Upper lobe of right lung (tissue), 1 donor: ENCODE measurements at places on chromosomes 16 and 17. TPM values are rescaled to one million over a fixed set of nuclear protein-coding genes. Genes with fewer than 3 reads are reported as not detected.

DNA sequence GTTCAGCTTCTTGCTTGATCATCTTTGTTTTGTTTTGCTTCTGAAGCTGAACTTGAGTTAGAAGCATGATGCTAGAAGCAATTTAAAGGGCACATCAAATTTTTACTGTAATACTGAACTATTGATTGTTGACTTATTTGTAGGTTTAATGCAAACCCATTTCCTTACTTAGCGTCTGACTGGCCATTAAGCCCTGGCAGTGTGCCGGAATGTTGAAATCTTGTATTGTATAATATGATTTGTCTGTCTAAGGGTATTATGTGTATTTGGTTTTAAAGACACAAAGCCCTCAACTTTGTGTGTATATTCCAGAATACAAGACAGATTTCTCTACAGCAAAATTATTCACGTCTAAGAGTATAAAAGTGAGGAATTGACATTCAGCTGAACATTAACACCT, 39.7 kb downstream of the NUP93 start:
- H3K36me3 ChIP-seq = no peaks in the 10 kb centered on the region
- no peak for DNase-seq
- H3K27me3 ChIP-seq = no peaks in the 10 kb centered on the region

- H3K27me3 ChIP-seq = no peaks in the 10 kb centered on the region
- no peak for DNase-seq
- H3K4me3 ChIP-seq = no peak overlapping the region
- no peak overlapping the region for H3K27ac ChIP-seq
- peaks cover 12% of the 10 kb centered on the region for H3K36me3 ChIP-seq
Observed at GRCh38 chr17:82786427-82786826, 34.6 kb downstream of the TBCD start.

DNA sequence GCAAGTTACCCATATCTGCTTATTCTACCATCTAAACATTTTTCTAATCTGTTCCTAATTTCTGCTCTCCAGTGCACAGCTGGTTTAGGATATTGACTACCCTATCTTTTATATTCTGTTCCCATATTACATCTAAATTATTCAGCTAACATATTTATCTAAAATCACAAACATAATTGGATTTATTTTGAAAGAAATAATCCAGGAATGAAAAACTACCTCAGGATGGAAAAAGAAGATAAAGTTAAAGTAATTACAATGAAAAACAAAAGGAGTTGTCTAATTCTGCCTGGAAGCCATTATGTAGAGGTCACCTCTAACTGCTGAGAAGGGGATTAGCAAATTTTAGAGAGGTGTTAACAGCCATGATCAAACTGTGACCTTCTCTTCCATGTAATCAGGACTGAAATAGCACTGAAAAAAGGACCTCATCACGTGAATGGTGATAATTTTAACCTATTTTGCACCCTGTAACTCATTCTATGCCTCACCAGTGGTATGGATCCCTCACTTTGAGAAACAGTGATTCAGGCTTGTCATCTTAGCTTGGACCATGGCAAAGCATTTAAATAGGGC, 653.3 kb downstream of the CDH11 start:
- no peaks in the 10 kb centered on the region for H3K27me3 ChIP-seq
- no peak for DNase-seq
- no peak overlapping the region for H3K4me3 ChIP-seq
- H3K4me1 ChIP-seq = no peaks in the 10 kb centered on the region
- no peaks in the 10 kb centered on the region for H3K36me3 ChIP-seq

- H3K27ac ChIP-seq = peak overlapping the region; percentile 2
- H3K27me3 ChIP-seq = no peaks in the 10 kb centered on the region
- peak; percentile 60 for DNase-seq
- H3K36me3 ChIP-seq = no peaks in the 10 kb centered on the region
- peaks cover 69% of the 10 kb centered on the region for H3K4me1 ChIP-seq
Observed at GRCh38 chr17:57895382-57896060, 45.7 kb upstream of the MRPS23 start.

DNA sequence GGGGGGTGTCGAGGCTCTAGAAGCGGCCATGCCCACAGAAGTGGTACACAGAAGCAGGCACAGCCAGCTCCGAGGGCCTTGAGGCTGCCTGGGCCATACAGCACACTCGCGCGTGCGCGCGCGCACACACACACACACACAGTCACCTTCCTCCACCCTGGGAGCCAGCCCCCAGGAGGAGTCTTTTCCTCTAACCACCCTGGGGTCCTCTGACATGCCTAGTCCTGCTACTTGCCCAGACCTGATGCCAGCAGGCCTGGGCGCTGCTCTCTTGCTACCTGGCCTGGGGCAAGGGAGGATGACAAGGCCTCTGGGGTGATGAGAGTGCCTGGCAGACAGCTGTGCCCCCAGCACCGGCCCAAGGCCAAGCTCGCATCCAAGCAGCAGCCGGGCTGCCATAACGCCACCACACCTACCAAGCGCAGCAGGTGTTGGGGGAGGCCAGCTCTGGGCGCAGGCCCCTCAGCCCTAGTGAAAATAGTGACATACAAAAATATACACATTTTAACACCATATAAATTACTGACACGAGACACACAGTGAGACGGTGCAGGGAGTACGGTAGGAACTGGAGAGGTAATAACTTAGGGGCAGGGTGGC, 41.1 kb downstream of the TSC2 start:
- DNase-seq = no peak
- H3K36me3 ChIP-seq = peaks cover 81% of the 10 kb centered on the region
- no peaks in the 10 kb centered on the region for H3K4me1 ChIP-seq
- H3K27me3 ChIP-seq = no peaks in the 10 kb centered on the region
- H3K27ac ChIP-seq = no peak overlapping the region
- no peak overlapping the region for H3K4me3 ChIP-seq

DNA sequence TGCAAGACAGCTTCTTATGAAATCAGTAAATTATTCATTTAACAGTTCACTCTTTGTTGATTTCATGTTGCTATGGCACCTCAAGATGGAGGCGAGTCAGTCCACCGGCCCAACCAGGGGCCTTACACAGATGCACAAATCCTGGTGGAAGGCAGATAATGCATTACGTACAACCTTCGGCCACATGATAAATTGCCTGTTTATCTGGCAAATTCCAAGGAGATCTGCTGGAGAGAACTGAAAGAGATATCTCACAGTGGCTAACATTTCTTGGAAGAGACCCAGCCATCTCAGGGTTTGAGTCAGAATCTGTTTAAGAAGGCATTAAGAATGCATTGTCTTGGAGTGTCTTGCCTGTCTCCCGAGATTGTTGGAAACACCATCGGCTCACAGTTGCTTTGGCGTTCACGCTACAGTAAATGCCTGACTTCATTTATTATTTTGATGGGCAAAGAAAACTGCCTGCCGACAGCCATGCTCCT, 225.6 kb downstream of the MSI2 start:
- H3K4me3 ChIP-seq = no peak overlapping the region
- no peaks in the 10 kb centered on the region for H3K36me3 ChIP-seq
- DNase-seq = no peak
- no peak overlapping the region for H3K27ac ChIP-seq
- no peaks in the 10 kb centered on the region for H3K4me1 ChIP-seq
- no peaks in the 10 kb centered on the region for H3K27me3 ChIP-seq

- H3K4me3 ChIP-seq = no peak overlapping the region
- H3K4me1 ChIP-seq = peaks cover 6% of the 10 kb centered on the region
- no peak overlapping the region for H3K27ac ChIP-seq
- H3K27me3 ChIP-seq = no peaks in the 10 kb centered on the region
- DNase-seq = no peak
Observed at GRCh38 chr16:50310308-50311133, 44.2 kb downstream of the ADCY7 start.

- H3K4me1 ChIP-seq = peaks cover 24% of the 10 kb centered on the region
- no peak overlapping the region for H3K27ac ChIP-seq
- H3K4me3 ChIP-seq = no peak overlapping the region
- peaks cover 8% of the 10 kb centered on the region for H3K27me3 ChIP-seq
- no peak for DNase-seq
- no peaks in the 10 kb centered on the region for H3K36me3 ChIP-seq
Observed at GRCh38 chr16:85986931-85987749, 88.2 kb downstream of the IRF8 start.

DNA sequence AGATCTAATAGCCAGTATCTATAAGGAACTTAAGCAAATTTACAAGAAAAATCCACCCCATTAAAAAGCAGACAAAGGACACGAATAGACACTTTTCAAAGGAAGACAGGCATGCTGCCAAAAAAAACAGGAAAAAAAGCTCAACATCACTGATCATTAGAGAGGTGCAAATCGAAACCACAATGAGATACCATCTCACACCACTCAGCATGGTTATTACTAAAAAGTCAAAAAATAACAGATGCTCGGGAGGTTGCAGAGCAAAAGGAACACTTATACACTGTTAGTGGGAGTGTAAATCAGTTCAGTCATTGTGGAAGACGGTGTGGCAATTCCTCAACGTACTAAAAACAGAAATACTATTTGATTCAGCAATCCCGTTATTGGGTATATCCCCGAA, 9.6 kb downstream of the STX8 start:
- no peaks in the 10 kb centered on the region for H3K4me1 ChIP-seq
- H3K4me3 ChIP-seq = no peak overlapping the region
- no peak overlapping the region for H3K27ac ChIP-seq
- DNase-seq = no peak
- peaks cover 34% of the 10 kb centered on the region for H3K36me3 ChIP-seq

- H3K4me3 ChIP-seq = no peak overlapping the region
- DNase-seq = no peak
- H3K27ac ChIP-seq = peak overlapping the region; percentile 2
- peaks cover 40% of the 10 kb centered on the region for H3K36me3 ChIP-seq
- H3K27me3 ChIP-seq = no peaks in the 10 kb centered on the region
Observed at GRCh38 chr17:35350493-35350892, 22.9 kb downstream of the SLFN11 start.

- H3K27me3 ChIP-seq = no peaks in the 10 kb centered on the region
- no peaks in the 10 kb centered on the region for H3K4me1 ChIP-seq
- no peak overlapping the region for H3K4me3 ChIP-seq
- no peak for DNase-seq
Observed at GRCh38 chr17:550041-550398, 164.6 kb downstream of the VPS53 start.

Gene SSTR5
- not detected for total RNA-seq

Gene AOC3
- 235 TPM for total RNA-seq

Gene PRCD
- 7.7 TPM for total RNA-seq
